ENCODE measurements at places on chromosomes 4 and X.

DNA sequence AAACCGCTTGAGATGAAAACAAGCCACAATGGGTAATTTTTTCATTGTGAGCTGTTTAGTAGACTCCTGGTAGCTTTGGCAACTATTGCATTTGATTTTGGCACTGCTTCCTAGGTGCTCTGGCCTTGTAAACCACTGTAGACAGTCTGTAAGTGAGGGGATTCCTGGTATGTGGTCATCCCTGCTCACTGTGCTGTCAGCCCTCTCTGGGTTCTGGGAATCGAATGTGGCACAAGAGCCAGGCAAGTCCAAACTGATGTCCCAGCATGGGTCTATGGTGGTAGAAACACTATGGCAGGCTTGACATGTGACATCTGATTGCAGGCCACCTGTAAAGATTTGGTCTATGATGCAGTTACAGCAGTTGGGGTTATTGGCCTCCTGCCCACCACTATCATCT is 2.5 kb downstream of the USP51 start:
- no peak for DNase-seq

DNA sequence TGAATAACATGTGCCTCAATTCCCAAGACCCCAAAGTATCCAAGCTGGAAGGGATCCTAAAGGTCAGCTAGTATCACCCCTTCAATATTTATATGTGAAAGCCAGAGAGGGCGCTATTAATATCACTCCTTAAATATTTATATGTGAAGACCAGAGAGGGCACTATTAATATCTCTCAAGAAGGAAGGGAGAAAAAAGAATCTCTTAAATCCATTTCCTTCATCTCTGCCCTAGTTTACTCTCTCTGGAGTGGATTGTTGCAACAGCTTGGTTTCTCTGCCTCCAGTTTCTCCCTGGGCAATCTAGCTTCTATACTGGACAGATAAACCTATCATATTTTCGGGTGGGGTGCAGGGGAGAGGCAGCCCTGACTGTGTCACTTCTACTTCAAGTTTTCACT is 31.6 kb upstream of the MSN start:
- DNase-seq, result no peak

- no peak for DNase-seq
Measured at GRCh38 chrX:13763489-13763888, 28.9 kb downstream of the OFD1 start.

- no peak for DNase-seq
Measured at GRCh38 chrX:45755703-45756102, 555.0 kb upstream of the DIPK2B start.

DNA sequence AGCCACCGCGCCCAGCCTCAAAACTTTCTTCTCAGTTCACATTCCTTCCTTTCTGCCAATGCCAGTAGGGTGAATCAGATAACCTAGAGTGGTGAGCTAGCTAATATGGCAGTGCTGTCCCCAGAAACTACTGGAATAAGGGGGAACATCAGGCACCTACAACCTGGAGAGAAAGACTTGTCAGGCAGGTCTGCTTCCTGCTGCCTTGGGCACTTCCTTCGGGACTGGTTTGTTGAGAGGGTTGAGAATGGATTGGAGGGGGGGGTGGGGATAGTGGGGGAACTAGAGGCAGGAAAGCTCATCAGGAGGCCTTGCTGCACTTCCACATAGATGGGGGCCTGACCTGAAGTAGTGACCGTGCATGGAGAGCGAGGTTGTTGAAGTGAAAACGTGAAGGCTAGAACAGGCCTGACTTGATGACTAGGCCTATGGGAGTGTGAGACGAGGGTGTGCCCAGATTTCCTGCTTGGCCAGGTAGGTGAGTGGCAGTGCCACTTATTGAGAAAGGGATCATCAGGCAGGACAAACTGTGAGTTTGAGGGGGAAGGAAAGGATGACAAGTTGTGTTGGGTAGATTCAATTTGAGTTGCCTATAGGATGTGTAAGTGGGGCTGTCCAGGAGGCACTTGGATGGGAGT is 33.4 kb downstream of the SLC25A5 start:
- no peak for DNase-seq

GRCh38 chr4:151163855-151164254 is 64.4 kb downstream of the RPS3A start:
- DNase-seq, result no peak

GRCh38 chr4:36740796-36741310 is 459.4 kb downstream of the DTHD1 start:
- DNase-seq, result no peak

DNA sequence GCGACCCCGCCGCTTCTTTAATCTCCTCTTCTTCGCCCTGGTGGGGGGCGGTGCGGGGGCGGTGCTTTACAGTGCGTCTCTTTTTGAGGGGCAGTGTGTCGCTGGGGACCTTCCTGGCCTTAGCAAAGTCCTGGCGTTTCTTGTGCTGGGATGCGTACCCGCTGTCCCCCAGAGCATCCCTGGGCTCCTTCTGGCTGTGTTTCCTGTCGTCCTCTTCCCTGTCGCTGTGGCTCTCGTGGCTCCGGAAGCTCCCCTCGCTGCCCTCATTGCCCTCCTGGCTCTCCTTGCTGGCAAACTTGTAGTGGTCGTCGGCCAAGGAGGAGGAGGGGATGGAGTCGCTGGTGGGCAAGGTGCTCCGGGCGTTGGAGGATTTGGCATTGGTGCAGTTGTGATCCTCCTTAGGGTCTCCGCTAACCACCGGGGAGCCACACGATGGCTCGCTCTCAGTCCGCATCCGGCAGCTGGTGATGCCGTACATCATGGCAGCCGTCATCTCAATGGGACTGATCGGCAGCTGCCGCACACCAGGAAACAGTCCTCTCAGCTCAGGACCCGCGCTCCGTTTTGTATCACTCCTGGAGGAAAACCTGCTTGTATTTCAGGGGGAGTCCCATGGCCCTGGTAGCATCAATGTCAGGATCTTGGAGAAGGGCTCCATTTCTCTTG is 30.4 kb upstream of the TMSB15A start:
- no peak for DNase-seq

Data from LNCaP clone FGC (cell line).